GDM1 (cell line): ENCODE measurements at places on chromosomes 11 and 22.

DNA sequence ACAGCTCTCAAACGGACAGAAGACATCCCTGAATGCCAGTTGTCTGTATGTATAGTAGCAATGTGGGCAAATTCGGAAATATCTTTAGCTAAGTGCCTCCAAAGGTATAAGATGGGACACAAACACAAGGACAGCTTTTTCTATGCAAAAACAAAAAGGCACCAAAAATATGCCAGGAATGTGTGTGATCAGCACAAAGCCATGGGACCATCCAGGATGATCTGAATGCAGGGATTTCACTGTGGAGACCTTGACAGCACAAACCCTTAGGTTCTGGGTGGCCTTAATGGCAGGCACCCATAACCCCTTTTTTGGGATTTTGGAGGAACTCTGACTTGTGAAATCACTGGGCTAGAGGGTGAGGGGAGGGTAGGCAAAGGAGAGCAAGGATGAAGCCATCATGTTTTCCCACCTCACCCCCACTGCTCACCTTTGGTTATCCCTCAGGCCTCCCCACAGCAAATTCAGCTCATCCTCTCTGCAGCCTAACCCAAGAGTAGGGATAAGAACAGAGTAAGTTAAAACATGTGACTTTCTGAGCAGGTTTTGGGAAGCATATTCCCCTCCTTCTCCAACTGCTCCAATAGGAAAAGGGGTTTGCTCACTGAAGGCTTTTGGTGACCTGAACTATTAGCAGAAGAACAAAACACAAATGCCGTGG is 154.6 kb downstream of the SNX19 start:
- DNase-seq: no peak

DNA sequence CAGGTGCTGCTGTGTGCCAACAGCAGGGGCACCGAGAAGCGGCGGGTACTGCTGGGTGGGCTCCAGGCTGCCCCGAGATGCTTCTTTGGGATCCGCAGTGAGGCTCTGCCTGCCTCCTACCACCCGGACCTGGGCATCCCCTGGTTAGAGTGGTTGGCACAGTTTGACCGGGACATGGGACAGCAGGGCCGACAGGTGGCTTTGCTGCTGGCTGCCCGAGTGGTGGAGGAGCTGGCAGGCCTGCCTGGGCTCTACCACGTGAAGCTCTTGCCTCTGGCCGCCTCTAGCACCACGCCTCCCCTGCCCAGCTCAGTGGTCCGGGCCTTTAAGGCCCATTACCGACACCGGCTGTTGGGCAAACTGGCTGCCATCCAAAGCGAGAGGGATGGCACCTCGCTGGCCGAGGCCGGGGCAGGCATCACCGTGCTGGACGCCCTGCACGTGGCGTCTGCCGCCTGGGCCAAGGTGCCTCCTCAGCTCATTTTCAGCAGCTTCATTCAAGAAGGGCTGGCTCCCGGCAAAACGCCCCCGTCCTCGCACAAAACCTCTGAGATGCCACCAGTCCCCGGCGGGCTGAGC is 1.9 kb downstream of the TIGD3 start:
- no peak for DNase-seq

- no peak for DNase-seq
These were observed at the start of gene FAM83F for GRCh38 chr22:39994566-39995392. Gene FAM83F, plus strand, starts transcription at chr22:39994954. Its CDS starts 89 bp downstream, at chr22:39995043.

GRCh38 chr22:40120848-40121247 is 56.9 kb upstream of the TNRC6B start:
- DNase-seq: no peak

DNA sequence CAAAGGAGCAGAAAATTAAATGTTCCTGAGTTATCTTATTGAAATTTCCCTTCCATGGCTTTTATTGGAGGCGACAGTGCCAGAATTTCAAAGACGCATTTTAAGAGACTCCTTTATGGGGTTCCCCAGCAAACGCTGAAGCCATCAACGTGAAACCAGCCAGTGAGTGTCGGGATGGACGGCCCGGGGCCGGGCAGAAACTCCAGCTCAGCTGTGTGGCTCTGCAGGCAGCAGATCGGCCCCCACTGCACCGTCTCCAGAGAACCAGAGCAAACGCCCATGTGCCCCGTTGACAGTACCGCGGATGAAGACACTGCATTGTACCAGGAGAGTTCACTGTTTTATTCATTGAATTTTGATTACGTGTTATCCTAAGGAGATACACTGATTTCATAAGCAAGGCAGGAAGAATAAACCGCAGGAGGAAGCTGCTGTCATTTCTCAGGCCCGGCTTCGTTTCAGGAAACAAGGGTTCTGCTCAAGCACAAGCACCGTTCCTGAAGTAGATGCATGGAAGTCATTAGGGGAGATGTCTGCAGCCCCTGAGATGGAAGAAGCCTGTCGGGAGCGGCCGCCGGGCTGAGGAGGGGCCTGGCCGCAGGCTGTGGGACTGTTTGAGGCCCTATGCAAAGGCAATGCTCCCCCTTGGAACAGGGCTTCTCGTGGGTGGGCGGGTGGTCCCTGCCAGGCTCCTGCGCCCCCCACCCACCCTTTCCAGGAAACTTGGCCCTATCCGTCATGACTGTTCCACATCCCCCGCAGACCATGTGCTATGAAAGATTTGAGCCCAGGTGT is 639.7 kb downstream of the TBC1D22A start:
- no peak for DNase-seq

DNA sequence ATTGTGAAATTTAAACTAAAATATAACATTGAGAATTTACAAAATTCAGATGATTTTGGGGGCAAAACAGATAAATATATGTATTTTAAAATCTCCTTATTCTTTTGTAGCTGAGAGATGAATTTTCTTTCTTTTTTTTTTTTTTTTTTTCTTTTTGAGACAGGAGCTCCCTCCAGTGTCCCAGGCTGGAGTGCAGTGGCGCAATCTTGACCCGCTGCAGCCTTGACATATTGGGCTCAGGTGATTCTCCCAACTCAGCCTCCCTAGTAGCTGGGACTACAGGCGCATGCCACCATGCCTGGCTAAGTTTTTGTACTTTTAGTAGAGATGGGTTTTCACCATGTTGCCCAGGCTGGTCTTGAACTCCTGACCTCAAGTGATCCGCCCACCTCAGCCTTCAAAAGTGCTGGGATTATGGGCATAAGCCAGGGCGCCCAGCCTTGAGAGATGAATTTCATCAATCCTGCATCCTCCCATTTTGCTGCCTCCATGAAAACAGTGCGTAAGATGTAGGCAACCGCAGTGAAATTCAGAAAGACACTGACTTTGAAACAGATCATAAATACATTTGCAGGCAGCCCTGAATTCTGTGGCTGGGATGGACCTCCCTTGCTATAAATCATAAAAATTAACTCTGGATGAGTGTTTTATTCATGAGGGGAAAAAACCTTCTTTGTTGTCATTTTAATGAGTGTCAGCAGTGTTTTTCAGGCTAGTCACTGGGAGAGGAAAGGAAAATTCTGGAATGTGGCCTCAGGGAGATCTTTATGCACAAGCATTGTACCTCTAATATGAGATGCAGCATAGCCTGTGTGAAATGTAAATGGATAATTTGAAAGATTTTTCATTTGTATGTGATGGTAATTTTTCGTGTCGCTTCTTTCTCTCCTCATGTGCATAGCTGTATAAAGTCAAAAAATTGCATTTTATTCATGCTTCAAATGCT is 14.4 kb downstream of the ELMOD1 start:
- no peak for DNase-seq

- DNase-seq: no peak
These were observed 232.2 kb upstream of the PITPNB start for GRCh38 chr22:28151151-28151816.
